ENCODE measurements at places on chromosomes 4 and X.

- no peak for DNase-seq
Measured at GRCh38 chr4:24662056-24662455, 77.7 kb upstream of the DHX15 start.

DNA sequence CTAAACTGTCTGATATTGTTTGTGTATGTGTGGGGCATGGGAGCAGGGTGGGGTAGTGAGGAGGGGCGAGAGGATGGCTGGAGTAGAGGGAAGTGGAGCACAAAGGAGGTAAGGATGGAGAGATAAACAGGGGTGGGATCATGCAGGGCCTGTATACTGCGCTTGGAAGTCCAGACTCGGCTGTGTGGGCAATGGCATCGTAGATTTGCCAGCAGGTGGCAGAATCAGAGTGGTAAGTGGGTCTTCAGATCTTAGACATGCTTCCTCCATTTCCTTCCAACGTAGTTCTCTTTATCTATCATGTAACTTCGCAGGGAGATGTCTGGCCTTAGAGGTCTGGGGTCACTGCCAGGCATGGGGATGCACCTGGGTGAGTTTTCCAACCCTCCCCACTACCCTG is 155.5 kb downstream of the PDGFRA start:
- peak; percentile 10 for DNase-seq

DNA sequence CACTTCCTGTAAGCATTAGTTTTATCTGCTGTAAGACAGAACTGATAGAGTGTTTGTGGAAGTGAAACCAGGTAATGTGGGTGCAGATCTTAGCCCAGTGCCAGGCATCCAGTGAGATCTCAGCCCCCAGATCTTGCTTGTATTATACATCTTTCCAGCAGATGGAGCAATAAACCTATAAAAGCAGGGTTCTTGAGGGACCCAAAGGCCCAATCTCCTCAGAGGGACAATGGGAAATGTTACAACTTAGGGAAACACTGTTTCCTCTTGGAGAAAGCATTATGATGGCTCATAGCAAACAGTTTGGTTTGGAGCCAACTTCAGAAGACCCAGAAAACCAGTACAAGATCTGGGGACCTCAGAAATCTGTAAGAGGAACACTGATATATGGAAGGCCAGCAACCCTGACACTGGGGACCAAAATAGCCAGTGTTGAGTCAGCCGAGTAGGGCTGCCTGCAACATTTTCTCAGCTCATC is 206.3 kb downstream of the SLC7A11 start:
- peak; percentile 47 for DNase-seq

GRCh38 chr4:157992038-157992705 is 180.7 kb downstream of the GASK1B start:
- DNase-seq: peak; percentile 42

GRCh38 chr4:83830138-83830888 is 294.4 kb downstream of the GPAT3 start:
- DNase-seq: no peak

DNA sequence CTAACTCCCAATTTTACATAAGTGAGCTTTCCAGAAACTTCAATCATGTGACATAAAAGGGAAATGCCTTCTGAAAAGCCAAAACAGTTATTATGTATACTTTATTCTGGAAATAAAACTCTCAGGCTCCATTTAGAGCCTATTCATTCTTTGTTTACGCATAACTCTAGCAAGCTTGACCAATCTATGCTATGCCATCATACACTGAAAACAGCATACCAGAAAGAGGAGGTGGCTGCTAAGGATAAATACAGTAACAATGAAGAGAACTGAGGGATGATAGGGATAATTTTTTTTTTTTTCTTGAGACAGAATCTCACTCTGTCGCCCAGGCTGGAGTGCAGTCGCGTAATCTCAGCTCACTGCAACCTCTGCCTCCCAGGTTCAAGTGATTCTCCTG is 24.4 kb downstream of the CDKL2 start:
- DNase-seq: no peak

- DNase-seq: no peak
Measured at GRCh38 chrX:136659174-136659573, 11.2 kb downstream of the CD40LG start.

DNA sequence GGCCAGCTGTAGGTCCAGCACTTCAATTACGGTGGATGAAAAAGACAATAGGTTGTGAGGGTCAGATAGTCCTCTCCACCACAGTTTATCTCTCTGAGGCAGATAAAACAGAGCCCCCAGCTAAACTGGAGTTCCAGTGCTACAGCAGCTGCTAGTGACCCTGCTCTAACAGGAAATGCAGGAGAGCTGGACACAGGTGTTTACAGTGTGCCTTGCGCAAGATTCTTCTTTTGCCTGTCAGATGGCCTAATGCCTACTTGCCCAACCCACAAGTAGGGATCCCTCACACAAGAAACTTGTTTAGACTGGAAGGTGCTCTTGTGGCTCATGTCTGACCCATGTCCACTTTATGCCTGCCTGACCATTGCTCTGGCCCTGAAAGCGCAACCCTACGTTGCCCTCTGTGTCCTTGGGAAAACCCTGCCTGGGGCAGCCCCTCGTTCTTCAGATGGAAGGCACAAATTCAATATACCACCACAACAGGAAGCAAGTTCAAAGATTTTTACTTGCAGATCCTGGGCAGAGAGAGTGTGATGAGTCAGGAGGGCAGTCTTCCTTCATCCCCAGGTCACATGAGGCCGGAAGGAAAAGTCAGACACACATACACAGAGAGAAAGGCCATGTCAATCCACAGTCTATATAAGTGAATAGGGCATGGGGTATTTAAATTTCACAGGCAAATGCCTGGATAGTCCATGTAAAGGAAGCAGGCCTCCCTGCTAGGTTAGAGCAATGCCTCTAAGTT is 105.1 kb upstream of the ADGRL3 start:
- no peak for DNase-seq

- peak; percentile 39 for DNase-seq
Measured at GRCh38 chr4:81427344-81427821, 44.3 kb downstream of the RASGEF1B start.

DNA sequence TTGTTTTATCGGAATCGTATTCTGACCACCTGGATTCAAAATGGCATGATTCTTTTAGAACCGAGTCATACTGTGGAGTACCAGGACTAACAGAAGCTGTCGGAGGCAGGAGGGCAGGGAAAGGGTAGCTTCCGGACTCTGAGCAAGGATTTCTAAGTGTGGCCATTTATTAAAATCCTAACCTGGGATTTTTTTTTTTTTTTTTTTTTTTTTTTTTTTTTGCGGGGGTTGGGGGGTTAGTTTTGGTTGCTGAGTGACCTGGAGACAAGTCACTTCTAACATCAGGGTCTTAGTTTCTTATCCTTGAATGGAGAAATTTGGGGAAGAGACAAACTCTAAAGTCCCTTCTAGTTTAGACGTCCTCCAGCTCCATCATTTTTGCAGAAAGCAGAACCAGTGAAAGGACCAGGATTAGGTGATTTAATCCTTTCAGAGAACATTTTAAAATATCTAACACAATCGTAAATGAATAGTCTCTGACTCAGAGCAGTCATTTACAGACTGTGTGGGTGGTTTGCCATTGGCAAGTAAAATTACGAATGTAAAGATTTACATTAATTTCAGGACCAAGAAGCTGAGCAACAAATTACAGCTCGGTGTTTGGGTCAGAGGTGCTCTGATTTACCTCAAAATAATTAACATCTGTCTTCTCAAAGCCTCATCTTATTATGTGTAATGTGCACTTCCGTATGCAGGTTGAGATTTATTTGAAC is 7.3 kb downstream of the SLC25A5 start:
- peak; percentile 16 for DNase-seq

- DNase-seq: no peak
Measured at GRCh38 chrX:1165535-1166196, 46.8 kb downstream of the CRLF2 start.

GRCh38 chrX:154354516-154354915 is 19.9 kb downstream of the FLNA start:
- DNase-seq: no peak

DNA sequence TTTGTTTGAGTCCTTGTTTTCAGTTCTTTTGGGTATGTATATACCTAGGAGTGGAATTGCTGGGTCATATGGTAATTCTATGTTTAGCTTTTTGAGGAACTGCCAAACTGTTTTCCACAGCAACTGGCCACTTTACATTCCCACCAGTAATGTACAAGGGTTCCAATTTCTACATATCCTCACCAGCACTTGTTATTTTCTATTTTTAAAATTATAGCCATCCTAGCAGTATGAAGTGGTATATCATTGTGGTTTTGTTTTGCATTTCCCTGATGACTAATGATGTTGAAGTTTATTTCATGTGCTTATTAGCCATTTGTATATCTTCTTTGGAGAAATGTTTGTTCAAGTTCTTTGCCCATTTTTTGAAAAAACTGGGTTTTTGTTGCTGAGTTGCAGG is 39.6 kb downstream of the TMEM164 start:
- peak; percentile 19 for DNase-seq

- DNase-seq: no peak
Measured at GRCh38 chr4:144868309-144868708, 222.4 kb downstream of the HHIP start.

- DNase-seq: no peak
Measured at GRCh38 chr4:175480404-175480803, 331.7 kb downstream of the GPM6A start.

DNA sequence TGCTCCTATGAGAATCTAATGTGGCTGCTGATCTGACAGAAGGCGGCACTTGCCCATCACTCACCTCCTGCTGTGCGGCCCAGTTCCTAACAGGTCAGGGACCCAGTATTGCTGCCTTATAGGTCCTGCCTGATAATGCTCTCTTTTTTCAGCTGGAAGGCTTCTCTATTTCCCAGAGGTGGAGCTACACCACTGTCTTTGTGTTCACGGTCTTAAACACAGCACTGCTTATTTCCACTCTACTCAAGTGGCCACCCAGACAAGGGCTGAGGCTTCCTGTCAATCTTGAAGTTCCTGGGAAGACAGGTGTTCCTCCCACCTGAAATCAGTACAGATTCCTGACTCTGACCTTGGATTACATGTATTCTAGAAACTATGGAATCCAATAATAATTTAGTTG is 270.6 kb downstream of the NR3C2 start:
- DNase-seq: no peak

- DNase-seq: no peak
Measured at GRCh38 chr4:152464030-152464823, 71.7 kb downstream of the FBXW7 start.

- no peak for DNase-seq
Measured at GRCh38 chr4:64935469-64936001, 526.3 kb upstream of the TECRL start.

DNA sequence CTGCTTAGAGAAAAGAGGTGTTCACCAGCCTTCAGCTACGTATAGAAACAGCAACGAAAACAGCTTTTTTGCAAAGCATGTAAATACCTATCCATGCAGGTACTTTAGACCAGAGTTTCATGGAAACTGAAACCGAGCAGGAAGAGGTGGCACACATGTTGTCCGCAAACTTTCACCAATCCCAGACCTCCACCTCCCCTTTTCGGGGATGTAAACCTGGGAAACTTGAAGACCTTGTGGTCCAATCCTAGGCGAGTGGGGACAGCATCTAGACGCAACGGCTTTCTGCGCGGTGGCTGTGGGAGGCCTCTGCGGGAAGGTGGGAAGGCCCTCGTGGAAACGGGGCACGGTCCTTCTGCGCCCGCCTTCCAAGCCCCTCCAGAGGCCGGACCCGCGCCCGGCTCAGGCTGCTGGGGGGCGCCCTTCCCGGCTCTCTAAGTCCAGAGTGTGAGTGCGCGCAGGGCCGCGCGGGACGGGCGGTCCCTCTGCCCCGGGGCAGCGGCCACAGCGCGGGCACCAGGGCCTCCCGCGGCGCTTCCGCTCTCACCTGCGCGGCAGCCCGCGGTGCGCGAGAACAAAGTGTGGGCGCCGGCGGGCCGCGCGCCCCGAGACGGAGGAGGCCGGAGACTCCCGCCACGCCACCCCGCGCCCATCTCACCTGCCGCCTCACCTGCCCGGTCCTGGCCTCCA is 830 bp upstream of the SHROOM2 start:
- DNase-seq: no peak

- no peak for DNase-seq
Measured at GRCh38 chr4:153265306-153266047, 61.2 kb downstream of the TRIM2 start.

DNA sequence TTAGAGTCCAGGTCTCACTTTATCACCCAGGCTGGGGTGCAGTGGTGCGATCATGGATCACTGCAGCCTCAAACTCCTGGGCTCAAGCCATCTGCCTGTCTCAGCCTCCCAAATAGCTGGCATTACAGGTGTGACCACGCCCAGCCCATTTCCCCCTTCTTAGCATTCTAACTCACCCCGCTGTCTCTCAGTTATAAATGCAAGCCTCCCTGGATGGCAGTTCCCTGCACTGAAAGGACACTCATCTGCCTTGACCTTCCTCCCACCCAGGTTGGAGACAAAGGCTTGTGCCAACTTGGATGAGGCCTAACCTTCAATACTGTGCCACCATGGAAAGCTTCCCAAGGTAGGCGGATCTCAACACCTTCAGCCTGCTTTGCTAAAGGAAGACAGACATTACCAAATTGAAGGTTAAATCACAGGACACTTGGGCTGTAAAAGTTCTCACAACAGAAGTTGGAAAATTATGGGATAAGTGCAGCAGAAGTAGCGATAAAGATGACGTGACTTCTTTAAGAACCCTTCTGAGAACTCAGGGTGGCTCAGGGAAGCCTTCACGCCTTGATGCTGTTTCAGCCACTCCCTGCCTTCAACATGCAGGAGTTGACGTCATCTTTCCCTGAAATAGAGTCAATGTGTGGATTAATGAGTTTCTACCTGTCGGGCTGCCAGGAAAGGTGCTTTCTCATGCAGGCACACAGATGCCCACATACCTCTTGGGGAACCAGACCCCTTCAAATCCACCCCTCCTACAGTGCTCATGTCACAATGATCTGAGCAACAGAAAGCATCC is 10.6 kb upstream of the GPM6B start:
- no peak for DNase-seq

GRCh38 chr4:80232707-80233370 is 33.6 kb upstream of the FGF5 start:
- no peak for DNase-seq

DNA sequence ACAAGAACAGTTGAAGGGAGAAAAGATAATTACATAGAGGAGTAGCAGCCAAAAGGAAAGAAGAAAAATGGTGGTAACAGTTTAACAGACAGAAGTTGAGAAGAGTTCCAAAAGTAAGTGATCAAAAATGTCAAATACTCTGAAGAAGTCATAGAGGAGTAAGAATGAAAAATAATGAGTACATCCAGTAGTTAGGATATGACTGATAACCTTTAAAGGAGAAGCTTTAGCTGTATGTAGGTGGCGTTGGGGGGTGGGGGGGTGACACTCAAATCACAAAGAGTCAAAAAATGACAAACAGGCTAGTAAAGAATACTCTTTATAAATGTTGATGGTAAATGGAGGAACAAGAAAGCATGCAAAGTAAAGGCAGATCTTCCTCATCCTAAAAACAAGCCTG is 40.6 kb downstream of the RAB33A start:
- no peak for DNase-seq

GRCh38 chr4:23035521-23036056 is 342.9 kb downstream of the GBA3 start:
- no peak for DNase-seq

DNA sequence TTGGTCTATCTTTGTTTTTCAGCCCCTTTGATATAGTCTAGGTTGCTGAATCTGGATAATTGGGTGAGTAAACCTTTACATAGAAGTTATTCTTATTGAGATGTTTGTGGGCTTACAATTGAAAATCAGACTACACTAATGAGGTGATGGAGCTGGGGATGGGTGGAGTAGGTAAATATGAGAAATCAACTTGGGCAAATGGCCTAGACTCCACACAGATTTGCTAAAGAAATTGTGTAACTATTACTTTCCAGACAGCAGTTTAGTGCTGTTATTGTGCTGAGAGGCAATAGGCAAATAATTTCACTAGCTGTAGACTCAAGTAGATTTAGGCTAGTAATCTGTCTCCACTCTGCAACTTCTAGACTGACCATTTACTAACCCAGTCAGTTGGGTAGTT is 8.2 kb downstream of the DIAPH2 start:
- no peak for DNase-seq
